ENCODE measurements at places on chromosomes 12 and 14. TPM values are rescaled to one million over a fixed set of nuclear protein-coding genes. Genes with fewer than 3 reads are reported as not detected.

RGS6 gene
- not detected for polyA plus RNA-seq

HVCN1 gene
- 3.1 TPM for polyA plus RNA-seq

CD163 gene
- not detected for polyA plus RNA-seq

GEMIN2 gene
- 16.4 TPM for polyA plus RNA-seq

TEP1 gene
- 4.6 TPM for polyA plus RNA-seq

FOXA1 gene
- polyA plus RNA-seq = 0.10 TPM

Data from GM23248 (cell line).